ENCODE measurements at places on chromosomes 3 and 15.

DNA sequence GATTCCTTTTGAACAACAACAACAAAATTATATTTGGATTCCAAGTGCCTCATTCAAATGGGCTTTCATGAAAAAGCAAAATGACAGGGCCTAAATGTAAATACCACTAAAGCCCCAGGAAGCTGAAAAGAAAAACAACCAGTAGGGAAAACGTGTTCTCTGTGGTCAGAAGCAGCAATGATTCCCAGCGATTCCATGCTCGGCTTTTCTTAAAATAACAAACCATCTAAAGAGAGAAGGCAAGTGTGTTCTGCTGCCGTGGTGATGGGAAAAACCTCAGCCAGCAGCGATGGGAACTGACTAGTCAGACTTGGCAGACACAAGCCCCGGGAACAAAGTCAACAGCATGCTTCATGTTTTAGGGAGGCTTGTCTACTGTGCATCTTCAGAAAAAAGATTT lies 153.6 kb downstream of the TNIK start:
- DNase-seq, result no peak

DNA sequence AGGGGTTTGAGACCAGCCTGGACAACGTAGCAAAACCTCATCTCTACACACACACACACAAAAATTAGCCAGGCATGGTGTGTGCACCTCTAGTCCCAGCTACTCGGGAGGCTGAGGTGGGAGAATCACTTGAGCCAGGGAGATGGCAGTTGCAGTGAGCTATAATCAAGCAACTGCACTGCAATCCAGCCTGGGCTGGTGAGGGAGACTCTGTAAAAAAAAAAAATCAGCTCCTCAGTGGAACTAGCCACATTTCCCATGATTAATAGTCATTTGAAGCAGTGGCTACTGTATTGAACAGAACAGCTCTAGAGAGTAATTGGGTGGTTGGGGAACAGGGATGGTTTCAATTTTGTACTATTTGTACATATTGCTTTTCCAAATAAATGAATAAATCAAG lies 11.5 kb upstream of the FBXO40 start:
- no peak for DNase-seq

- DNase-seq, result no peak
Measured at GRCh38 chr3:106631373-106632108, 745.7 kb upstream of the CCDC54 start.

- DNase-seq, result no peak
Measured at GRCh38 chr3:47315069-47315647, 32.4 kb downstream of the KLHL18 start.

DNA sequence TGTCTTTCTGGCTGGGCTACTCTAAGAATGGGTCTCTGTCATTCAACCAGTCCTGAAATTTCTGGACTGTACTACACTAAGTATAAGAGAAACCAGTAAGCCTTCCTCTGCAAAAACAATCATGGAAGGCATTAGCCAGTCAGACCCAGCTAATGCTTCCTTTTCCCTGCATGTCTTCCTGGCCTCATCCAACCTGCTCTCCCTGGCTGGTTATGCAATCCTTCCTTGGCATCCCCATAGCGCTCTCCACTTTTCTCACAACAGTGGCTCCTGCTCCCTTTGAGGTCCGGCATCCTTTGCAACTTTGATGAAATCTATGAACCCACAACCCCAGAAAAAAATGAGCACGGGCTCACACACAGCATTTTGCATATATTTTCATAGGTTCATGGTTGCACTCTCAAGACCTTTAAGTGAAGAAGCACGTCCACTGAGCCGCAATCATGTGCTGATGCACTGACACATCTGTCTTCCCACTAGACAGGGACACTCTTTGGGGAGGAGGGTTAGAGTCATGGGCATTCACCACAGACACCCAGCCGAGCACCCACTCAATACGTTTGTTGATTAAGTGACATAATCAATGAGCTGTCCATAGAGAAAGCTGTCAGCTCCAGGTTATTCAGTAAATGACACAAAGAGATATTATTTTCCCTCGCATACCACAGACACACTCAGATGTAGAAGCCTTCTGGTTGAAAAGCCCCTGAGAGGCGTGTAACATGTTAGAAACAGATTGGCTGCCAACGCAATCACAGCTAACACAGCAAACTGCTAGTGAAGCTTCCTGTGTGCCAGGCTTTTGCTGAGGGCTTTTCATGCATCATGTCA lies 66.7 kb downstream of the PLD1 start:
- DNase-seq, result no peak

- no peak for DNase-seq
Measured at GRCh38 chr15:39193611-39194010, 387.3 kb upstream of the THBS1 start.

GRCh38 chr3:101878589-101878988 lies 29.3 kb downstream of the NFKBIZ start:
- DNase-seq, result no peak

GRCh38 chr15:38283010-38283409 lies 30.4 kb downstream of the SPRED1 start:
- DNase-seq, result no peak

DNA sequence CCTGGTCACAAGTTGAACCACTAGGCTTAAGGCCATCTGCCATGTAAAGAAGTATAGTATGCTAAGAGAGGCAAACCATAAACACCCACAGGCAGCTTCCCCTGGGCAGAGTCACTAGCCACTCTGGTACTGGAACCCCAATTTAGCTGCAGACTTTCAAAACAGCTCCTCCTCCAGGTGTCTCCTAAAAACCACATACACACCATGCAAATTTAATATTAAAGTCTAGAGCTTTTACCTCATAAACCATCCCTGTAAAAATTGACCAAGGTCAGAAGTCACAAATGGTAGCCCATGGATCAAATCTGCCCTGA lies 99.1 kb upstream of the STT3B start:
- no peak for DNase-seq

GRCh38 chr3:174153871-174154270 lies 705.3 kb upstream of the NAALADL2 start:
- DNase-seq, result no peak

DNA sequence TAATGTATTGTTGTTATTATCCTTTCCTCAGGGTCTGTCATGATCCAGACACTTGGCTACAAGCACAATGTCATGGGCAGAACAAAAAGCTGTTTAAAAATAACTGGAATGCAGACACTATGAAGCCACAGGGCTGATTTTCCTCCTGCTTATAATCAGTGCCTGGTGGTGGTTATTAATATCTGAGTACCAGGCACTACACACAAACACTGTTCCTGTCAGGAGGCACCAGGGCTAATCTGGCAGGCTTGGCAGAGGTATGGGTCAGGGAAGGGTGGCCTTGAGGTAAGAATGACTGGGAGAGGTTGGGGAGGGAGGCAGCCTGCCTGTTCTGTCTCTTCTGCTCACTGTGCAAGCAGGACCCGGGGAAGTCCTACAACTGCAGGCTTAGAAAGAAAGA lies 67.2 kb downstream of the WDR76 start:
- DNase-seq, result no peak

DNA sequence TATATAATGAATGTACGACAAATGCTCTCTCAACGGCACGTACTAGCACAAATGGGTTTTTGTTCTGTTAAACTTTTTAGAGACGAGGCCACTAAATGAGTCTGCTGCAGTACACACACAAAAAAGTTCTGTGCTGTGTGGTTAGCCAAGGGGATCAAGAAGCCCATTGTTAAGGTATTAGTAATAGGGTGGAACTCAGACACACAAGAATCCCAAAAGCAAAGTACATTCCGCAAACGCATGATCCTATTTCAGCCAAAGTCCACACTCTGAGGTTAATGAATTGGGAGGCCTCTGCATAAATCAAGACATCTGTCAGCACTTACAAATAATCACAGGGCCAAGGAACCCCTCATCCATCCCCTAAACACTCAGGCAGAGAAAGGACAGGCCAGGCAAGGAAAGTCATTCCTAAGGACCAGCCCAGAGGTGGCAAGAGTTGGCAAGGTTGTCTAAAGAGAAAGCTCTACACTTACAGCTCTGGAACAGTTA lies 12.1 kb downstream of the OSBPL10 start:
- DNase-seq, result no peak

DNA sequence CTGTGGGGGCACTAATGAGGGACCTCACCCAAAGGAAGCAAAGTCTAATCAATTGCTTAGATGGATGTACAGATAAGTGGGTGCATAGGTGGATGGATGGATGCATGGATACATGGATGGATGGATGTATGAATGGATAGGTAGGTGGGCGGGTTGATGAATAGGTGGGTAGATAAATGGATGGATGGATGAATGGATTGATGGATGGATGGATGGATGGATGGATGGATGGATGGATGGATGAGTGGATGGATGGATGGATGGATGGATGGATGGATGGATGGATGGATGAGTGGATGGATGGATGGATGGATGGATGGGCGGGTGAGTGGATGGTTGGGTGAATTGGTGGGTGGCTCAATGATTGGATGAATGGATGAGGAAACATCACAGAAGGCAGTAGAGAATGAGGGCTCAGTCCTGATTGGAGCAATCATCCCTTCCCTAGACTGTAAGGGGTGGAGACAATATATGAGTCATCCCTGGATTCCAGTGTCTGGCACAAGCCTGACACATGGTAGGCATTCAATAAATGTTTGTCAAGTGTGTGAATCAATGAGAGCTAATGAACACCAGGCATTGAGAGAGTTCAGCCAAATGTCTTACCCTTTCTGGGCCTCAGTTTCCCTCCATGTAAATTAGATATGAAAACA lies 40.4 kb upstream of the PXYLP1 start:
- no peak for DNase-seq

DNA sequence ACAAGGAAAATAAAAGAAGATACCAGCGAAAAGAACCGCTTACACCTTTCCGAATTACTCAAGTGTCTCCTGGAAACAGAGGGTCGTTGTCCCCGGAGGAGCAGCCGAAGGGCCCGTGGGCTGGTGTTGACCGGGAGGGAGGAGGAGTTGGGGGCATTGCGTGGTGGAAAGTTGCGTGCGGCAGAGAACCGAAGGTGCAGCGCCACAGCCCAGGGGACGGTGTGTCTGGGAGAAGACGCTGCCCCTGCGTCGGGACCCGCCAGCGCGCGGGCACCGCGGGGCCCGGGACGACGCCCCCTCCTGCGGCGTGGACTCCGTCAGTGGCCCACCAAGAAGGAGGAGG lies 325 bp downstream of the ALCAM start:
- DNase-seq, result no peak

GRCh38 chr3:15204005-15204404 lies 2.0 kb upstream of the CAPN7 start:
- DNase-seq, result no peak

DNA sequence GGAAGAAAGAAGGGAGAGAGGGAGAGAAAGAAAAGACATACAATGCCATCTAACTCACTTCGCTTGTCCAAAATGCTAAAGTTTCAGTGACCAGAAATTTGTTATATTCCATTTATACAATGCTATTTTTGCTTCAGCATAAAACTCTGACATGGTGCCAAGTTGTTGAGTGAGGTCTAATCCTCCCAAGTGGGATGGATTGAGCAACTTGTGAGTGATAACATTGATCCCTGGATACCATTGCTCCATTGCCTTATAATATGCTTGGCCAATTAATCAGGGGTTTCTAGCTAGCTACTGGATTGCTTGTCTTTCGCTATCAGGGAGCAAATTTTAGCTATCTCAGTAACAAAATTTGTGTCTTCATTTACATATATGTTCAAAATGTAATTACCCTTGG lies 615.6 kb upstream of the DPPA4 start:
- no peak for DNase-seq

DNA sequence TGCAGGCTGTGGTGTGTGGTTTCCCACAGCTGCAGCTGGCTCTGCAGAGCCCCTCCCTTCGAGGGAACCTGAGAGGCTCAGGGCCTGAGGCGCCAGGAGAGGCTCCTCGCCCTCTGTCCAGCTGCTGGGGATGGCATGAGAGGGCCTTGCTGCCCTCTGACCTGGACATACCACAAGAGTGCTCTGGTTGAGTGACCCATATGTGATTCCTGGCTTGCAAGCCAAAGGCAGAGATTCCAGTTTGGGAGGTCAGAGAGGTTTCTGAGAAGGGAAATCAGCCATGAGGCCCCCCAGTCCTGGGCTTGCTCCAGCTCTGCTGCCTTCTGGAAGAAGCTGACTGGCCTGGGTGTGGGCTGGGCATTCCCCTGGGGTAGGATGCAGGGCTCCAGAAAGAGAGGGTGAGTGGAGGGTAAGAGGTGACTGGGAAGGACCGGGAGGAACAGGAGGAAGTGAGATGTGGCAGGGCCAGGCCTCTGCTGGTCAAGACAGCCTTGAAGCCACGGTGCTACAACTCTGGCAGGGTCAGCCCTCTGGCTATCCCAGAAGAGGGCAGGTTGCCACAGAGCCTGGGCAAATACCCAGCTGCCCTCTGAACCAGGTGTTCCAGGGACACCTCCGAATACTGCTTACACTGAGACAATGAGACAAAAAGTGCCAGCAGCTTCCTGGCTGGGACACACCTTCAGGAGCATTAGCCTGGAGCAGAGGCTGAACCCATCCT lies 16.0 kb upstream of the SRP14 start:
- DNase-seq, result no peak

- DNase-seq, result no peak
Measured at GRCh38 chr15:66298803-66299251, 5.5 kb downstream of the DIS3L start.

DNA sequence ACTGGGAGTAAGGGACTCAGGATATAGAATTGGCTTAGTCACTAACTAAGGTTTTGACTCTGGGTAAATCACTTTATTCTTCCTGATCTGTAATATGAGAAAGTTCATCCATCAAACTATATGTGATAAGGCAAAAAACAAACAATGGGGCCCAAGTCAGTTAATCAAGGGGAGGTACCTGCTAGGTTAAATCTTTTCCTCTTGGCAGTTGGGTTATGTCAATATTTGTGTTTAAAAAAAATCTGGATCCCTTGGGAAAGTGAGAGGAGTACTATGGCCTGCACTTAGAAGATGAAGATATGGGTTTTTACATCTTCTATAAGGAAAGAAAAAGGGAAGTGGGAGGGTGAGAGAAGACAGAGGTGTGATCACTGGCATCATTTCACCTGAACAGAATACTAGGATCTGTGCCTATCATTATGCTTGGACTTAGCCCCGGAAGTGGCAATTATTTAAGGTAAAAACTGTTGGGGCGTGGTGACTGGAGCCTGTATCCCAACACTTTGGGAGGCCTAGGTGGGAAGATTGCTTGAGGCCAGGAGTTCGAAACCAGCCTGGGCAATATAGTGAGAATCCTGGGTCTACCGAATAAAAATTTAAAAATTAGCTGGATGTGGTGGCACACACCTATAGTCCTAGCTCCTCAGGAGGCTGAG lies 2.8 kb upstream of the SLC28A2 start:
- no peak for DNase-seq

GRCh38 chr3:190320594-190321362 lies 1.5 kb downstream of the CLDN1 start:
- DNase-seq, result no peak

GRCh38 chr3:33665294-33665693 lies 52.8 kb downstream of the CLASP2 start:
- no peak for DNase-seq

- DNase-seq, result no peak
Measured at GRCh38 chr3:186440891-186441290, 78.9 kb upstream of the DGKG start.

GRCh38 chr15:83835479-83835878 lies 181.6 kb downstream of the ADAMTSL3 start:
- no peak for DNase-seq

GRCh38 chr3:146161663-146162002 lies 649 bp upstream of the PLOD2 start:
- no peak for DNase-seq

- DNase-seq, result no peak
Measured at GRCh38 chr15:66760097-66760967, 58.3 kb downstream of the SMAD6 start.

GRCh38 chr15:78909791-78910228 lies 35.0 kb downstream of the CTSH start:
- DNase-seq, result no peak

- no peak for DNase-seq
Measured at GRCh38 chr3:127135241-127136023, 57.5 kb upstream of the PRR23E start.

GRCh38 chr3:184227481-184227935 lies 1.9 kb upstream of the VWA5B2 start:
- no peak for DNase-seq
